ENCODE measurements at places on chromosomes 3 and 15.

GRCh38 chr3:196518966-196519717 is 4.0 kb upstream of the SMCO1 start:
- peak; percentile 55 for DNase-seq
- no peak overlapping the region for H3K4me3 ChIP-seq
- H3K36me3 ChIP-seq: no peaks in the 10 kb centered on the region
- no peak overlapping the region for H3K27ac ChIP-seq

GRCh38 chr3:186532598-186533072 is 11.5 kb downstream of the CRYGS start:
- peak overlapping the region; percentile 64 for H3K27ac ChIP-seq
- DNase-seq: no peak
- H3K27me3 ChIP-seq: no peaks in the 10 kb centered on the region
- no peaks in the 10 kb centered on the region for H3K36me3 ChIP-seq
- peaks cover 25% of the 10 kb centered on the region for H3K4me1 ChIP-seq

GRCh38 chr3:1942781-1943180 is 155.9 kb upstream of the CNTN4 start:
- no peak overlapping the region for H3K27ac ChIP-seq
- no peaks in the 10 kb centered on the region for H3K4me1 ChIP-seq

GRCh38 chr3:24810881-24811280 is 316.2 kb upstream of the THRB start:
- H3K27ac ChIP-seq: no peak overlapping the region
- H3K27me3 ChIP-seq: no peaks in the 10 kb centered on the region
- H3K36me3 ChIP-seq: no peaks in the 10 kb centered on the region
- no peaks in the 10 kb centered on the region for H3K4me1 ChIP-seq
- no peak overlapping the region for H3K4me3 ChIP-seq
